ENCODE measurements at places on chromosomes 7 and 10. TPM values are rescaled to one million over a fixed set of nuclear protein-coding genes. Genes with fewer than 3 reads are reported as not detected.

DNA sequence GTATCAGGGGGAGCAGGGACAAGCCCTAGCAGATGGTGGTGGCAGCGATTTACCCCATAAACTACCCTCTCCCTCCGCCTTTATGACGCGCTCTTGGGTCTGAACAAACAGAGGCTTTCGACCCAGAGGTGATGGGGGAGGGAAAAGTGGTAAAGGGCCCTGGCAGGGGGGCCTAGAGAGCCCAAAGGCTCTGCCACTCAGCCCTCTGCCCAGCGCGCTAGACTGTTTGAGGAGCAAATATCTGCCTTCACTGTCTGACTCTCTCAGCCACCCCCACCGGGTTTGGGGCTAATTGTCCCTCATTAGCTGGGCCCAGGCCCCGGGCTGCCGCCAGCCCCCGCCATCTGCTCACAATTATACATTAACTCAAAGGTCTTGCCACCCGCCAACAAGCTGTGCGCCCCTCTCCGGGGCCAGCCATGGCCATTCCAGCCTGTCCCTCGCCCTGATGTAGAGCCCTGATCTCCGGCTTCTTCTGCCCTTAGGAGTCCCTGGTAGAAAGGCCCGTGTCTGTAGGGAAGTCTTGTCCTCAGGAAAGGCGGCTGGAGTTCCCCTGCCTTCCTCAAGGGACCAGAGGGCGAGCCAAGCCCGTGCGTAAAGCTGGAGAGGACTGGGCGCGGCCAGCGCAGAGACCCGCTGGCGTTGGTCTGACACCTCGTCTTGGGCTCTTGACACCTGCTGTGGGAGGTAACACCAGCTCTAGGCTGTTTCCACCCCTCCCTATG lies 1.9 kb upstream of the PAX4 start:
- H3K27ac ChIP-seq: no peak overlapping the region
- peaks cover 4% of the 10 kb centered on the region for H3K4me1 ChIP-seq
- DNase-seq: no peak

- H3K27me3 ChIP-seq: peaks cover 46% of the 10 kb centered on the region
- H3K36me3 ChIP-seq: no peaks in the 10 kb centered on the region
Observed at GRCh38 chr7:28419716-28420115, 7.4 kb downstream of the CREB5 start.

EPHB4 gene
- 2.1 TPM for total RNA-seq

PIK3AP1 gene
- total RNA-seq: 0.72 TPM

DNA sequence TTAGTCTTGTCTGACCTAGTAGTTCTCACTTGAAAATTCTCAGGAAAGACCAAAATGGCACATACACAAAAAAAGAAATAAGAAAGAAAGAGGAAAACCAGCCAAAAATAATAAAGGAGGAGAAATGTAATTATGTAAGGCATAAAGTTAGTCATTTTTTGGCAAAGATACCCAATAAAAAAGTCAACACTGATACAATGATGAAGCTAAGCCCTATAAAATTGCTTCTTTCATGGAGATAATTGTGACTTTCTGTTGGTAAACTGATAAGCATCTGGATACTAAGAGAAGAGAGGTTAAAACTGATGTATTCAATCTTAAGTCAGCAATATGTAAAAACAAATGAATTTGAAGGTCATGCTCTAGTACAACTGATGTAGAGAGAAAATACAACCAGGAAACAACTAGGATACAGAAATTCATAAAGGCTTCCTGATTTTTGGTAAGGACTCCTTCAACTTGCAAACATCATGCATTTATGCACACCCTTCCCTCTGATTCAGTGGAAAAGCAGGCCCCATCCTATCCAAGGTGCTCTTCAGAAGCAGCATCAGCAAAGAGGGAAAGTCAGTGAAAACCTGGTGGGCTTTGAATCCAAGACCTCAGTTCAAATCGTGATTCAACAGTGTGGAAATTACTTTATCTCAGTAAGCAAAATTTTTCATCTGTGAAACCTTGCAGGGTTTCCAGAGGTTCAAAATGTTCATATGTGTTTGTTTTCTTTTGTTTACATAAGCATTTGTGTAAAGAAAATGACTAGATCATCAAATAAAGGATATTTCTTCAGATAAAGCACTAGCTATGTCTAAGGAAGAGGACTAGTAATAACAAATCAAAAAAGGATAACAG lies 32.6 kb downstream of the IMMP2L start:
- DNase-seq: no peak
- peaks cover 7% of the 10 kb centered on the region for H3K4me1 ChIP-seq
- H3K27ac ChIP-seq: no peak overlapping the region
- H3K27me3 ChIP-seq: no peaks in the 10 kb centered on the region
- H3K36me3 ChIP-seq: peaks cover 2% of the 10 kb centered on the region
- no peak overlapping the region for H3K4me3 ChIP-seq

Measured in activated CD4-positive, alpha-beta T cell treated with anti-CD3 and anti-CD28 coated beads, Interleukin-2, amount 10 ng/mL, durations not matched to agents 7 days and 5 days (primary cell).